HCEC 1CT (cell line): ENCODE measurements at places on chromosomes 16 and 17.

GRCh38 chr17:4636474-4637100 is 4.9 kb downstream of the ALOX15 start:
- no peak for DNase-seq

- DNase-seq, result peak; percentile 71
Observed at GRCh38 chr16:73215678-73216377, 167.9 kb upstream of the ZFHX3 start.

- no peak for DNase-seq
Observed at GRCh38 chr16:3143189-3143588, 8.4 kb downstream of the ZNF213 start.

GRCh38 chr16:50305441-50306061 is 39.2 kb downstream of the ADCY7 start:
- no peak for DNase-seq
